ENCODE measurements at places on chromosomes 1 and 21.

DNA sequence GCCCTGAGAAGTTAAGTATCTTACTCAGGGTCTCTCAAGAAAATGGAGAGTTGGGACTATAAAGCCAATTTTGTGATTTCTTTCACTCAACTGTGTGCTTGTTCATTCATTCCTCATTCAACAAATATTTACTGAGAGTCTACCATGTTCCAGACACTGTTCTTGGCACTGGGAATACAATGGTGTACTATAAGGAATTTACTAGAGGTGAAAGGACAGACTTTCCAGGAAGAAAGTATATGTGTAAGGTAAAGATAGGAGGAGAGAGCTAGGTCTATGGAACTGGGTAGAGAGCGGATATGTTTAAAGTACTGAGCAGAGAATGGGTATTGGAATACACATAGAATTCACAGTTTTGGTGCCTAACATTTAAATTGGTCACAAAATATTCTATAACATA lies 42.3 kb downstream of the ZNHIT6 start:
- no peak for DNase-seq

- no peak for DNase-seq
Observed at GRCh38 chr1:15687446-15687845, 3.3 kb downstream of the PLEKHM2 start.

- DNase-seq: no peak
Observed at GRCh38 chr1:224683936-224684335, 67.8 kb downstream of the CNIH3 start.

DNA sequence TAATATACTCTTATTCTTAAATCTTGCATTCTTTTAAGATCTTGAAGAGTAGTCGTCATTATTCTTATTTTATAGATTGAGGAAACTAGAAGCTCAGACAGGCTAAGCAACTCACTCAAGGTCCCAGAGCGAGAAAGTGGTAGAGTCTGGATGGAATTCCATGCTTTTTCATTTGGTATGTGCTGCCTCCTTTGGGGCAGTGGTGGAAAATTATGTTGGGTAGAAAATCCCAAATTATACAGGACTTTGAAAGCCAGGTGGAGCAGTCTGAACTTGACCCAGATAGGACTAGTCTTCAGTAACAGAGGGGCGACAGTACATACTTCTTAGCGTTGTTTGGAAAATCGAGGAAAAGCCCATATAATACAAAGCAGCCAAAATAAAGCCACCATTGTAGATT lies 205.6 kb downstream of the ATG4C start:
- no peak for DNase-seq

DNA sequence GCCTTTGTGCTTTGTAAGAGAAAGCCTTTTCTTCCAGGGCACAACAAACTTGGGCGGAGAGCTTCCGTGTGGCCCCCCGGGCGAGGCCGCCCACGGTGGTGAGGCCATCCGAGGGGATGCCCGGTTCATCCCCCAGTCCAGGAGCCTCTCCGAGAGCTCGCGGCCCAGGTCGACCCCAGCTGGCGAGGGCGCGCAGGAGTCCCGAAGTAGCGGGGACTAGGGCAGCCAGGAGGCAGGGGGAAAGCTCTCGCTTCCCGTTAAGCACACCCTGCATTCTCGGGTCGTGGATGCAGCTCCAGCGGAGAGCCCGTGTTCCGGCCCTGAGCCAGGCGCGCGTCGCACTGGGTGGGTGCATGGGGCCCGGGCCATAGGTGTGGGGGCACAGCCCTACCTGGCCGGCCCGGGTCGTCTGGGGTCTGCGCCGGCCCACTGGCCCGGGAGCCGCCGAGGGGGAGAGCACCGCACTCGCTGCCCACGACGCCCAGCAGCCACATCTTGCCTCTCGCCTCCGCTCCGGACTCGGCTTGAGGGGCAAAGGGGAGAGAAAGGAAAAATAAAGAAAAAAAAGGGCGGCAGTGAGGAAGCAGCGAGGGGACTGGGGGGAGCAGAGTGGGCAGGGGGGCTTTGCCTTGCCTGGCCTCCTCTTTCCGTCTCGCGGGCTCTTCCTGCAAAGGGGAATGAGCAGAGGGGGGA lies 1.8 kb downstream of the RNF220 start:
- no peak for DNase-seq

DNA sequence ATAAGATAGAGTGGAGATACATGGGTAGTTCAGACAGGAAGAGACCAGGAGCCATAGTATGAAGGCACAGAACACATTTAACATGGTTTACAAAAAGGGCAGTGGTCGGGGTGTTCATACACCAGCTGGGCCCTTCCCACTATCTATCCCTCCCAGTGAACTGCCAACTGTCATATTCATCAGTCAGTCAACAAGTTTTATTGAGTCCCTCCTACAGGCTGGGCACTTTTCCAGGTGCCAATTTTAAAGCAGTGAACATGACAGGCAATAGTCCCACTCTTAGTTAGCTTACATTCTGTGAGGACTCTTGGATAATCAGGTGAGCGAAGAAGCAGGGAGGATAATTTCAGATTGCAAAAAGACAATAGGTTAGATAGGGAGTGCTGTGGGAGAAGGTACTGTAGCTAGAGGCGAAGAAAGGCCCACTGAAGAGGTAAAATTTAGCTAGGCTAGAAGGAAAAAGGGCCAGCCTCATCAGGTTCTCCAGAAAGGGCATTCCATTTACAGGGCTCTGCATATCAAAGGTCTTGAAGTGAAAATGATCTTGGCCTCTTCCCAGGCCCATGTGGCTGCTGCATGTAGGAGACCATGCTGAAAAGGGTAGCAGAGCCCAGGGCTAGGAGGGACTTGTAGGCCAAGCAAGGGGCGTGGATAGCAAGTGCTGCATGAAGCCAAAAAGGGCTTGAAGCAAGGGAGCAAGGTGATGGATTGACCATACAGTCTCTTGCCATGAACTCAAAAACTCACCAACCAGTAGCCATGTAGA lies 274.7 kb upstream of the SNX7 start:
- no peak for DNase-seq

DNA sequence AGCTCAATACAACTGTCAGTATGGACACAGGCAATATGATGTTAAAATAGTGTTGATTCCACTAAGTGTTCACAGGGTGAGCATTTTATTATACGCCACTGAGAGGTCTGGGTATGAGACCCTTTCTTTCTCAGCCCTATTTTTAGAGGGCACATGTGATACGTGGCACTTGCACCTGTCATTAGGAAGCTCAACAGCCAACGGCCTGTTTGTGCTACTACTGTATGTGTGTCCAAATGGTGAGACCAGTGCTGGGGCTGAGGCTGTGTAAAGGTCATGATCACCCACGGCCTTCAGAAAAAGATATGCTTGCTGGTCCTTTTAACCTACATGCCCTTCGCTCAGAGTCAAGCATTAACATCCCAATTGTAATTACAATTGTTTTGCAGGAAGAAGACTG lies 176.2 kb downstream of the DUSP10 start:
- DNase-seq: no peak

- no peak for DNase-seq
Observed at GRCh38 chr1:94765958-94766357, 54.2 kb upstream of the SLC44A3 start.

- no peak for DNase-seq
Observed at GRCh38 chr1:3675436-3675835, 23.1 kb downstream of the TP73 start.

GRCh38 chr1:150562446-150563339 lies 13.5 kb downstream of the ADAMTSL4 start:
- DNase-seq: peak; percentile 72

GRCh38 chr1:21114431-21114830 lies 62.3 kb downstream of the EIF4G3 start:
- DNase-seq: no peak

- no peak for DNase-seq
Observed at GRCh38 chr1:110055493-110056284, 14.8 kb downstream of the ALX3 start.

GRCh38 chr1:219365451-219365850 lies 191.8 kb downstream of the LYPLAL1 start:
- DNase-seq: no peak

GRCh38 chr1:41589395-41589794 lies 104.9 kb upstream of the EDN2 start:
- no peak for DNase-seq

- no peak for DNase-seq
Observed at GRCh38 chr1:30377230-30378002, 346.0 kb downstream of the MATN1 start.

GRCh38 chr1:15329104-15329820 lies 80.4 kb upstream of the EFHD2 start:
- no peak for DNase-seq

GRCh38 chr1:27503844-27504587 lies 14.0 kb upstream of the WASF2 start:
- DNase-seq: no peak

DNA sequence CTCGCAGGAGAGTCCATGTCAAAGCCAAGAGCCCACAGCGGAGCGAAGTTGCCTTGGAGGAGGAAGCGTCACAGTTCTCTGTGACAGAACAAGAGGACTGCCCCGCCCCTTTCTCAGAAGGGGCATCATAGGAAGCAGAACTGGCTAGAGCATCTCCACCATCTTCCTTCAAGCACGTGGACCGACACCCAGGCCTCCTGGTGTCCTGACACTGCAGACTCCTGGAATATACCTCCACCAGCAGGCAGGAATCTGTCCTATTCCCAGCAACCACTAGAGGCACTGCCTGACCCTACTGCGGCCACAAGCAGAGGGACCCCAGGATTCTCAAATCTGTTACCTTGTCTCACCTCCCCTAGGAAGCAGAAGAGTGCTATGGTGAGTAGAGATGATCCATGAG lies 37.8 kb downstream of the GPA33 start:
- no peak for DNase-seq

- DNase-seq: no peak
Observed at GRCh38 chr1:204683284-204684205, 2.0 kb downstream of the LRRN2 start.

GRCh38 chr1:44696789-44697345 lies 22.4 kb downstream of the ARMH1 start:
- DNase-seq: no peak

GRCh38 chr1:33306653-33307493 lies 14.0 kb downstream of the A3GALT2 start:
- DNase-seq: no peak

DNA sequence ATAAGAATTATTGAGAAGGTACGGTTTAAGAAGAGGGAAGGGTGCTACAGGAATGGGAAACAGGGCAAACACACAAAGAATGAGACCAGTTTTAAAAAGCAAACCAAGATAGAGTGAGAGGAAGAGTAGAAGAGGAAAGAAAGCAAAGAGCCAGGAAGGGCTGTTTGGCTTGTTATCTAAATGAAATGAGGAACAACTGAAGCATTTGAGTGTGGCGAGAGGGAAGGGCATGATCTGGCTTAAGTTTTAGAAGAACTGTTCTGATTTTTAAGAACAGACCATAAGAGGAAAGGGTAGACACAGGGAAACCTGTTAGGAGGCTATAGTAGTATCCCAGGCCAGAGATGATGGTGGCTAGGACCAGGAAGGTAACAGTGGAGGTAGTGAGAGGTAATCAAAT lies 73.8 kb downstream of the TUT4 start:
- DNase-seq: no peak

All from stimulated activated CD4-positive, alpha-beta T cell treated with anti-CD3 and anti-CD28 coated beads, Interleukin-12 subunit alpha, Interleukin-12 subunit beta, amount 100 ng/mL, for 24 hours (primary cell).